ENCODE measurements at places on chromosomes 12 and 14. TPM values are rescaled to one million over a fixed set of nuclear protein-coding genes. Genes with fewer than 3 reads are reported as not detected.
A peak's percentile ranks its signal among the peaks of the same experiment; 100 is the strongest.

Gene SMOC1
- total RNA-seq: not detected

- no peak for DNase-seq
Measured at GRCh38 chr12:87382959-87383566, 646.1 kb downstream of the C12orf50 start.

GRCh38 chr12:66004922-66005703 is 125.4 kb downstream of the LLPH start:
- no peak for DNase-seq

- no peak for DNase-seq
Measured at GRCh38 chr14:104383996-104384775, 195.4 kb upstream of the C14orf180 start.

DNA sequence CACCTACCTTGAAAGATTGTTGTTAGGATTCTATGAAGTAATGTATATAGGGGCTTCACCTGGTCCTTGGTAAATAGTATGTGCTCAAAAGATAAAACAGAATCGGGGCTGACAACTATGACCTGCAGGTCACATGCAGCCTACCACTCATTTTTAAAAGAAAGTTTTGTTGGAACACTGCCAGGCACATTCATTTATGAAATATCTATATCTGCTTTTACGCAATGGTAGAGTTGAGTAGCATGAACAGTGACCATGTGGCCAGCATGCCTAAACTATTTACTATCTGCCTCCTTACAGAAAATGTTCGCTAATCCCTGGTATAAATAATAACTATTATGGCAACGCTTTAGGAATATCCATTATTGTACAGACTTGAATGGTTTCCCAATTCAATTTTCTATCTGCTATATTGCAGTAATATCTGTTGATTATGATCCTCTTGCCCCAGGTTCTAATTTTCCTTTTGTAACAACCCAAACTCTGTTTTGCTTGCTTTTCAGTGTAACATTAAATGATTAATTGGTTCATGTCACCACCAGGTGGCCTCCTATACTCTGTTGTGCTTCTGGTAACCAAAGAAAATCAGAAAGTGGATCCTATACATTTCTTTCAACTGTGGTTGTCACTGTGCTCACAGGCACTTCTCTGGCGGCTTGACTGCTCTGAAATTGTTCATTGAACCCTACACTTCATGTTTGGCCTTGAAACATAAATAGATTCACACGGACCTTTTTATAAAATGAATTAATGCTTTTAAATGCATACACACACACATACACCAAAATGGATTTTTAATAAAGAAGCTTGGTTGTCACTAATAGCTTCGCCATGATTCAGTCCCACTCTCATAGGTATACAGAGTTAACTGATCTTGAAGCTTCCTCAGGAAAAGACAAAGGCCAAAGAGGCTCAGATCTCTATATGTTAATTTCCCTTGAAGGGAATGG is 227.7 kb upstream of the NPAS3 start:
- DNase-seq: peak; percentile 25

DNA sequence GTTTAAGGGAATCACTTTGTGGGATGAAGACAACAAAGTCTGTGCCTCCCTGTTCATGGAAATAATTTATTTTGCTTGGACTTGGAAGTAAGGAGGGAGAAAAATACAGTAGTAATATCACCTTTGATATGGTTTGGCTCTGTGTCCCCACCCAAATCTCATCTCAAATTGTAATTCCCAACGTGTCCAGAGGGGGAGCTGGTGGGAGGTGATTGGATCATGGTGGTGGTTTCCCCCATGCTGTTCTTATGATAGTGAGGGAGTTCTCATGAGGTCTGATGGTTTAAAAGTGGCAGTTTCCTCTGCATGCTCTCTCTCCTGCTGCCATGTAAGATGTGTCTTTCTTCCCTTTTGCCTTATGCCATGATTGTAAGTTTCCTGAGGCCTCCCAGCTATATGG is 460.7 kb downstream of the NOVA1 start:
- no peak for DNase-seq
